ENCODE measurements at places on chromosomes 12 and 14.
A peak's percentile ranks its signal among the peaks of the same experiment; 100 is the strongest.

DNA sequence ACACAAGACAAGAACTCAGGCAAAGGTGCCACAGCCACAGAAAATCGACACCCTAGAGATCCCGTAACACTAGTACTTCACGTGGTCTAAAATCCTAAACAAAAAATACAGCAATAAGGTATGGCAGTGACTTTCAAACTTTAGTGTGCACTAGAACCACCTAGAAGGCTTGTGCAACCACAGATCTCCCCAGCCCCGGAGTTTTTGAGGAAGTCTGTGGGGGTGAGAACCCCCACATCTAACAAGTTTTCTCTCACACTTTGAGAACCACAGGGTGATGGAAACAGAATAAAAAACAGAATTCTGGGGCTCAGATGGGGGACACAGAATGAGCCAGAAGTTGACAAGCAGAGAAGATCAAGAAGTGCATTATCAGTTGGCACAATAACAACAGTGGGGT is 254.0 kb downstream of the ANO6 start:
- no peak for DNase-seq

GRCh38 chr12:118649765-118650585 is 273.6 kb downstream of the SUDS3 start:
- DNase-seq: no peak

GRCh38 chr12:9856151-9856550 is 13.0 kb downstream of the CLEC2B start:
- DNase-seq: no peak

GRCh38 chr12:54535474-54535873 is 13.9 kb upstream of the PDE1B start:
- no peak for DNase-seq

- peak; percentile 53 for DNase-seq
Observed at GRCh38 chr14:92352158-92352985, 29.4 kb downstream of the SLC24A4 start.

GRCh38 chr12:105212438-105212837 is 23.5 kb downstream of the APPL2 start:
- DNase-seq: no peak

DNA sequence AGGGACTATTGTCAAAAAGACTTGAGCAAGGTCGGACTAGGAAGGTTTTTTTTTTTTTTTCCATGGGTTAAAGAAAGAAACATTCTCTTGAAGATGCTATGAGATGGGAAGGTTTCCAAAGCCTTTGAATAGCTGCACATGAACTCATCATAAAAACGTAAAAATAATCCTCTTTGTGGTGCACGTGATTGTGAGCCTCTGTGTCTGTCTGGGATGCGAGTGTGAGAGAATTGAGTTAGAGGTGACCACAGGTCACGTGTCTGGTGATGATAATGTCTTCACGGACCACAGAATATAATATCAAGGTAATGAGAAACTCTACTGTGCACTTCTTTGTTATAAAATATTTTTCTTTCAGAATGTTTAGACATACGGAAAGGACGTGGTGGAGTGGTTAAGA is 24.3 kb upstream of the ADGRD1 start:
- no peak for DNase-seq

- no peak for DNase-seq
Observed at GRCh38 chr12:94643606-94644005, 6.8 kb downstream of the TMCC3 start.

- peak; percentile 10 for DNase-seq
Observed at GRCh38 chr14:61746881-61747280, 15.3 kb upstream of the SNAPC1 start.

DNA sequence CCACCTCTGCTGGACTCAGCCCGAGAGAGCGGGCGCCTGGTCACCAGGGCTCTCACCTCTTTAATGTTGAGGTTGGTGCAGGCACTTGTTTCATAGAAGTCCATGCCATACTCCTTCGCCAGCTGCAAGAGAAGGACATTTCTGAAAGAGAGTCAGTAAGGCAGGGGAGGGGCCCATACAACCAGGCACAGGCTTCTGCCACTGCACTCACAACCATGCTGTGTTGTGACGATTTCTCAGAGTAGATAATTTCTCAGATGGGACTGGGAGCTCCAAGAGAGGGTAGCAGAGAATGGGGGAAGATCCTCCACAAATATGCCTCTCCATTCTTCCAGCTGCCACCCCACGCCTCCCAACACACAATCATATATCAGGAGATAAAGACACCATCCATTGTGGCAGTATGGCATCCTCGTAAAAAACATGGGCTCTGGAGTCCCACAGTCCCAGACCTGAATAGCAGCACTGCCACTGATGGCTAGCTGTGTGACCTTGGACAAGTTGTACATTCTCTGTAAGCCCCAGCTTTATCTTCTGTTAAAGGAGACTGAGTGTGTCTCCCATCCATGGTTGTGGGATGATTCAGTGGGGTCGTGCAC is 6.2 kb upstream of the GPX2 start:
- DNase-seq: no peak

DNA sequence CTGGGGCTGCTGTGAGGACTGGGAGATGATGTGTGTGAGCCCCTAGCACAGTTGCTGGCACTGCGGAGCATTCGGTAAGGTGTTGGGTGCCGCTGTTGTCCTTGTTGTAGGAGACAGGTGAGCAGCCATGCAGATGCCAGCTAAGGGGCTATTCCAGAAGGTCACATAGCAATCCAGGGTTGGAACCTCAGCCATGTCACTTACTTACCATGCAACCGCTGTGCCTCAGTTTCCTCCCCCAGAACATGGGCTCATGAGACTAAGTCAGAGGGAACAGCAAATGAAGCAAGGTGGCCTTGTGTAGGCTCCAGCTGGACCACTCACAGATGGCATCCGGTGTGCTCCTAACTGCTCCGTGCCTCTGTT is 13.2 kb downstream of the DTX1 start:
- no peak for DNase-seq

DNA sequence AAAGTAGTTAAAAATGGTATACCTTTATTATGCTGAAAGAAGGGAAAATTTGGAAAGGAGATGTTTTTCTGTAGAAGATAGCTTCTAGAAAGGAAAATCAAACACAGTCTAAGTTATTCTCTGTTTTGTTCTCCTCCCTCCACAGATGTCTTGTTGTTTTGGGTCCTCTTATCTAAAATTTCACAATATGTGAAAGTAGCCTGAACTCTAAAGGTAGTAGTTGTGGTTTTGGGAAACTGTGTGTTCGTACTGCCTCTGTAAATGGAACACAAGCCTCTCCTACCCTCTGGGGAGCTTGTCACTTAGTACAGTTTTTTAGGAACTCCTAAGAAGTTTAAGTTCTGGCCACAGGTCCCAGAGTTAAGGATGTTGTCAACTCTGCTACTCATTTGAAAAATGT is 112.6 kb downstream of the CRADD start:
- no peak for DNase-seq

DNA sequence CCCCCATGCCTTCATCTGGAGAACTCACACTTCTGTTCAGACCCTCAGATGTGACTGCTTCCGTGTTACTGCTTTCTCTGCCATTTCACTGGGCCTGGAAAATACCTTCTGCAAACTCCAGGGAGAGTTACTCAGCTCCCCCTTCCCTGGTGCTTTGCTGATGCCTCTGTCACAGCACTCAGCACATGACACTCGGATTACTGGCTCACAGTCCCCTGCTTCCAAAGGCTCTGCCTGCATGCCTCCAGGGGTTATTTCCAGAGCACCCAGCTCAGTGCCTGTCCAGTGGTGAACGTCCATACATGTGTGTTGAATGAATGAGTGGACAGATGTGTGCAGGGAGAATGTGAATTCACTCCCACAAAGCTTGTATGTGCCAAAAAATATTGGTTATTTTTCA is 237.2 kb upstream of the FKBP4 start:
- DNase-seq: no peak

- DNase-seq: no peak
Observed at GRCh38 chr14:32692441-32692840, 246.2 kb upstream of the NPAS3 start.

GRCh38 chr12:538731-539539 is 79.2 kb downstream of the B4GALNT3 start:
- DNase-seq: no peak

GRCh38 chr14:69298131-69299071 is 38.4 kb downstream of the GALNT16 start:
- no peak for DNase-seq

DNA sequence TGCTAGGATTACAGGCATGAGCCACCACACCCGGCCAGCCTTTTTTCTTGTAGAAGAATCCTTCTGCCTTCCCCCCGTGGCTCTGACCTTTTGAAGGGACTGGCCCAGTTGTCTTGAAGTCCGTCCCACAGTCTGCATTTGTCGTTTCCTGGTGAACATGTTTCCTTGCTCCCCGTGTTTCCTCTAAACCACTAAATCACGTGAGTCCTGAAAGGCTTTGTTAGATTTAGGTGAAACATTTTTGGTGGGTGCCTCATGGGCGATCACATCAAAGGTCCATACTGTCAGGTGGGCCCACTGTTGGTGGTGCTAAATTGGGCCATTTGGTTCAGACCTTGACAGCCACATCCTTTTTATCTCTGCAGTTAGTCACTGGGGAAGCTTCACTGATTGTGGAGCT is 26.3 kb downstream of the MLXIP start:
- no peak for DNase-seq

DNA sequence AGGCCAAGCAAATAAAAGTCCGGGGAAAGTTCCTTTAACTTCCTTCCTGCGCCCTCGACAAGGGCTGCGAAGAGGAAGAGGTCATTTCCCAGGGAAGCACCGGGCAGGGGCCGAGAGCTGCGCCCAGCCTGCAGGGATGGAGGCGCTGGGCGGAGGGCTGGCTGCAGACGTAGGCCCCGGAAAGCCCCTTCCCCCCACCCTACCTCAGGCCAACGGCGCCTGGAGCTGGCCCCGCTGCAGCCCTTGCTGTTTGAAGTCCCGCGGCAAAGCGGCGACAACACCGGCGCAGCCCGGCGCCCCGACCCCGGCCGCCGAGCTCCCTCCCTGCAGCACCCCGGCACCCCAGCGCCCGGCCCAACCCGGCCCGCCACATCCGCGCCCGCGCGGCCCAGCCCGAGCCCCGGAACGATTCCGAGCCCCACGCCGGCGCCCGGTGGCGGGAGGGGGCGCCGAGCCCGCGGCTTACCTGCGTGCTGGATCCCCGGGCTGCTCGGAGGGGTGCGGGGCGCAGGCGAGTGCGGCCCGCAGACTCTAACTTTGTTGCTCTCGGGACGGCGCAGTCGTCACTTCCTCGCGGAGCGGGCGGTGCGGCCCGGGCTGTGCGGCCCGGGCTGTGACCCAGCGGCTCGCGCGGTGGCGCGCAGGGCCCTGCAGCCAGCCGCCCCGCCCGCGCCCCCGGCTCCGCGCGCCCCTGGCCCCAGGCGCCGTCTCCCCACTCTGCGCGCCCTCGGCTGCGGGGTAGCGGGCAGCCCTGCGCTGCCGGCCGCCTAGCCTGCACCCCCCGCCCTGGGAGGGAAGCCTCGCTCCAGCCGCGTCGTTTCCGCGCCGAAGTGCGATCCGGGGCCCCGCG is 64.8 kb upstream of the PTGR2 start:
- DNase-seq: peak; percentile 78

DNA sequence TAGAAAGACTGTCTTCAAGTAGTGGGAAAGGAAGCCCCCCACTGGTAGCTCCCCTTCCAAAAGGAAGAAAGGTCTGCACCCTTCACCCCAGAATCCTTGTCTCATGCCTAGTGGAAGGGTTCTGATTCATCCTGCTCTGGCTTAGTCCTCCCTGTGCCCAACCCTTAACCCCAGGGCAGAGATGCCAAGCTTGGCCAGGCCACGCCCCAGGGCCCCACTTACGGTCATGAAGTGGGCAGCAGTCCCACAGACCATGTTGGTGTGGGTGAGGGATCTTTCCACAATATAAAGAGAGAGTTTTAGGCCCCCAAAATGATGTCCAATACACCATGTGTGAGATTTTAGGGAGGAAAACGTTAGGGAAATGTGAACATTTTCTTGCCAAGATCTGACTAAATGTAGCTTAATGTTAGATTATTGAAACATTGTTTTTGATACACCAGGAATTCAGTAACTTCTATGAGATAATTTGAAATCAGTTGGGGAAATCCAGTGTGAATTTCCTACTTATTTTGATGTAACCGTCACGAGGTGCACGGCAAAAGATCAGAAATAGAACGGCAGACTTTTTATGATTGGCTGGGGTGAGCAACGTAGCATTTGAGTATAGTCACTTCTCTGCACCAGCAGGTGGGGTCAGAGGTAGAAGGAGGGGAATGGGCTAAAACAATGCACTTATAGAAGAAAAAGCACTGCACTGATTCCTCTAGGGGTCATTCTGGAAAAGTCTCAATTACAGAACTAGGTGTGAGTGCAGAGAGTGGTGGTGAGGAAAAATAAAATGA is 8.2 kb upstream of the SSPN start:
- DNase-seq: no peak

DNA sequence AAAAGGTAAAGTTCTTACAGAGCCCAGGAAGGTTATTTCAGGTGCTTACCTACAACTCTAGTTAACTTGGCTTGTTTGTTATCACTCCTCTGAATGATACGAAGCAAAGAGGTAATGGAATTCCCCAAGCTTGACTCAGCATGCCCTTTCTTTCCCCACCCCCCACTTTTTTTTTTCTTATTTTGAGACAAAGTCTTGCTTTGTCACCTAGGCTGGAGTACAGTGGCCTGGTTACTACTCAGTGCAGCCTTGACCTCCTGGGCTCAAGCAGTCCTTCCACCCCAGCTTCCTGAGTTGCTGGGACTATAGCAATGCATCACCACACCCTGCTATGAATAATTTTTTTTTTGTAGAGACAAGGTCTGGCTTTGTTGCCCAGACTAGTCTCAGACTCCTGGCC is 17.1 kb upstream of the YBX3 start:
- no peak for DNase-seq

- DNase-seq: no peak
Observed at GRCh38 chr12:51349026-51349425, 2.5 kb upstream of the CELA1 start.

DNA sequence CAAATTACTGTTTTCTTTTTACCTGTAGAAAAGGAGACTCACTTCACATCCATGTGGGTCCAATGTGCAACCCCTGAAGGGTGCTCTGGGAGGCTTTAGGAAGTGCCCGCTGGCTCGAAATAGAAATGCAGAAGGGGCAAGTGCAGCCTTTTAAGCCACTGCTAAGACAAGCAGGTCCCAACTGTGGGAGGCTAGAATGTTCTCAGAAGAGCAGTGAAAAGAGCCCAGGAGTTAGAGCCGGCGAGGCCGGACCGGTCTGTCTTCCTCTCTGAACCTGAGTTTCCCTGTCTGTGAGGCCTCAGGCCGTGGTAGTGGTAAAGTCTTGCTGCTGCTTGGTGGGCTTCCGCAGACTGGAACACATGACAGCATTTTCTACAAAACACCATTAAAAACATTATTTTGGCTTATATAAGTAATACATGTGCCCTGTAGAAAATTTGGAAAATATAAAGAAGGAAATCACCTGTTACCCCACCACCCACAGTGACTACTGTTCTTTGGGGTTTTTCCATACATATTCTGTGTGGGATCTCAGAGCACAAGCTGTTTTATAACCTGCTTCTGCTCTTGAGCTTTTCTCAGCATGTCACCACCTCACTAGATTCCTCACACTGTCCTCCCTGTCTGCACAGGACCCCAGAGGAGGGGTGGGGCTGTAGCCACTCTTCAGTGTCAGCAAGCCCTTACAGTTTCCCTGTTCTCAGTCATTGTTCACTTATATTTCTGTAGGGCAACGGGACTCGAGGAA is 6.0 kb downstream of the CKB start:
- DNase-seq: peak; percentile 5
